Hindlimb muscle (tissue), 1 donor: ENCODE measurements at places on chromosomes 3 and 15. TPM values are rescaled to one million over a fixed set of nuclear protein-coding genes. Genes with fewer than 3 reads are reported as not detected.

CELSR3 gene
- 0.36 TPM for polyA plus RNA-seq

TBCCD1 gene
- polyA plus RNA-seq, result 11.5 TPM

GRCh38 chr15:29364426-29365078, 94.9 kb upstream of the NSMCE3 start:
- peak; percentile 18 for DNase-seq

RTP3 gene
- polyA plus RNA-seq, result 0.25 TPM

CHD2 gene
- polyA plus RNA-seq, result 57.9 TPM
